NCI-H2171 (cell line): ENCODE measurements at places on chromosomes 2 and 18.

DNA sequence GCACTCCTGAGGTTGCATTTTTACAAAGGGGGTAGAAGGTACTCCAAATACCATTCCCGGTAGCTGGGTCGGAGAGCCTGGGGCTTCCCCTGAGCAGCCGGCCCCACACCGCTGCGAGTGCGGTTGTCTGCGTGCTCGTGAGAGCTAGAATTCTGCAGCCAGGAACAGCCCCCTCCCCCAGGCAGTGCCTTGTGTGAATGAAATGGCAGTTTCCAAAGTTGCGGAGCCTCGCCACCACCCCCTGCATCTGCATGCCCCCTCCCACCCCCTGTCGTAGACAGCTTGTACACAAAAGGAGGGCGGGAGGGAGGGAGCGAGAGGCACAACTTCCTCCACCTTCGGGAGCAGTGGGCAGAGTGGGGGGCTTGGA is 1.1 kb downstream of the MYCN start:
- no peak for DNase-seq

- no peak for DNase-seq
Measured at GRCh38 chr2:150046810-150047209, 440.7 kb downstream of the RND3 start.

- no peak for DNase-seq
Measured at GRCh38 chr18:50638016-50638883, 78.4 kb downstream of the MAPK4 start.

DNA sequence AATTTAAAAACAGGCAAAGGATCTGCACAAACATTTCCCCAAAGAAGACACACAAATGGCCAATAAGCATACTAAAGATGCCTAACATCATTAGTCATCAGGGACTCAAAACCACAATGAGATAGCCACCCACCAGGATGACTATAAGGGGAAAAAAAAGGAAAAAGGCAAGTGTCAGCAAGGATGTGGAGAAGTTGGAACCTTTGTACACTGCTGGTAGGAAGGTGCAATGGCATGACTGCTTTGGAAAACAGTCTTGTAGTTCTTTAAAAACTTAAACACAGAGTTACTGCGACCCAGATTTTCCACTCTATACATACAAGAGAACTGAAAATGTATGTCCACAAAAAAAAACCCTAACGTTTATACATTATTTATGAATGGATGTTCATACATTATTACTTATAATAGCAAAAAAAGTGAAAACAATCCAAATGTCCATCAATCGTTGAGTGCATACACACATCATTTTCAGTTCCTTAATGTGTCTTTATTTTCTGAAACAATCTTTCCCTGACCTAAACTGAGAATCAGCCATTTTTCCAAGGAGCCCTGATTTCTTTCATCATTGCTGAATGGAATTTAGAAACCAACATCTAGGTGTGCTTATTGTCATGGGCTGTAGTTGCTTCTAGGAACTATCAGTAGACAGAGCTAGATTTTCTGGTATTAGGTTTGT is 64.7 kb upstream of the TLK1 start:
- no peak for DNase-seq

GRCh38 chr2:208407667-208408066 is 1.1 kb downstream of the PTH2R start:
- DNase-seq = peak; percentile 8

DNA sequence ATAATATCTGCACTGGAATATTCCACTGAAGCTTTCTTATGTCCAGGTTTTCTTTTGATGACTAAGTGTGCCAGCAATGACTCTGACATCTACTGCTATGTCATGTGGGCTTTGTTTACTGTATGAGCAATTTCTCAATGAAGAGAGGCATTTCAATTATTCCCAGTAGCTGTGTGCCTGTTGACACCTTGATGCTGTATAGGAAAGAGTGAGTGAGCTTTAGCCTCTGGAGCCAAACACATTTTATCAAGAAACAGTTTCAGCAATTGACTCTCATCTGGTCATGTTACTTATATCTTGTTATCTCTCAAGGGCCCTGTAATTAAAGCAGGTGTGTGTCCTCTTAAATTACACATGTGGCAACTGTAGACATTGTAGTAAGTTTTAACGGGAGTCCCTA is 493.2 kb upstream of the FANCL start:
- DNase-seq = no peak

DNA sequence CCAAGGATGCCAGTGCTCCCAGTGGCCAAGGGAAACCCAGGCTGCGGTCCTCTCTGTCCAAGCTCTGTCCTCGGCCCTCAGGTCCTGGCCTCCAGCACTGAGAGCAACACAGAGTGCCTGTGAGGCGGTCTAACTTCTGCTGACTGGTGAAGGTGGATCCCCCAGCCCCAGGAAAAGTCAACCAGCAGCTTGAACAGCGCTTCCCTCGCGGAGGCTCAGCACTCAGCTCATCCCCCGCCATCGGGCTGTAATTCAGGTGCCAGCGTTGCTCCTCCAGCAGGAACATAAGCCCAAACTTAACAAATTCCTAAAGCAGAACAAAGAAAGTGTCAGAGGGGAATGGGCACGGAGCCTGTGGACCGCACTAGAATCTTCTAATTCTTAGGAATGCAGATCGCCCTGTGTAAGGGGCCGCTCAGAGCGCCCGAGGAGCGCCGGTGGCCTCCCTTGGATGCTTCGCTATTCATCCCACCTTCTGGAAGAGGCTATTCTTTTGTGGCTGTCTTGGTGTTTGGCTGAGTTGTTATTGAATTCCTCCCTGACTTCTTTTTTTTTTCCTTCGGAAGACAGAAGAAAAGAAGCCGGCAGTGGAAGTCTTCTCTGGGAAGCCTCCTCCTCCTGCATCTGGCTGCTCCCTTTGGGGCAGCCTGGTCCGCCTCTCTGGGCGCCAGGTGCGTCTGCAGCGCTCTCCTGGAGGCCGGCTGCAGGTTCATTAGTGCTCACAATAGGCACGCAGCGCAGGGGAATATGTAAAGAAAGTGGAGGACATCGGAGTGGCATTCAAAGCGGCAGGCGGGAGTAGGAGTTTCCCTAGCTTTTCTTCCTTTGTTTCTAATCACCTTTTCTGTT is 905.6 kb downstream of the TSN start:
- no peak for DNase-seq

DNA sequence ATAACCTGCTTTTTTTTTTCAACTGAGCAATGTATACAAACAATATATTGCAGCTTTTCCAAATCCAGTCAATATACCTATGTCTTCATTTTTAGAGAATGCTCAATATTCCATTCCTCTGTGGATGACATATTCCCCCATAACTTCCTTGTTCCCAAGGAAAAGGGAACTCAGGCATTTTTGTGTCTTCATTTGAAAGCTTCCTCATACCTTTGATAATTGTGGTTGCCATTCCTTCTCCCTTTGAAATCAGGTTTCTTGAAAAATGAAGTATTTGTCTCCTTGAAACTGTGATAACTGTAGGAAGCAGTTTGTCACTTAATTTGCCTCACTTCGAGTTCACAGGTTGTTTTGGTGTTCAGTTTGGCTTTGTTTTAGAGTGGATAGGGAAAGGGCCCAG is 13.5 kb downstream of the ELAC1 start:
- DNase-seq = no peak

DNA sequence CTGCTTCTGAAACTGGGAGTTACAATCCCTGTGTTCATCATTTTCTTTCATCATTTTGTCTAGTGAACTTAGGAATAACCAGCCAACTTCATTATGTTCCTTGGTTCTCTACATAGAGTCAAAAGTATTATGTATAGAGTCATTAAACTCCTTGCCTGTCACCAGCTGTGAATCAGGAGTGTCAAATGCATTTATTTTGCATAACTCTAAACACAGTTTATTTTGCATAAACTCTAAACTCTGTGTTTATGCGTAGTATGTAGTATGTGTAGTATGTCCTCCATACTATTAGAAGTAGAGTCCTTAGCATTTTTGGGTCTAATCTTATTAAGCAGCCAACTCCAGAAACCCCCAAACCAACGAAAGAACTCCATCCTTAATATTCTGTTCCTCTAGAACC is 164.4 kb downstream of the EVA1A start:
- no peak for DNase-seq

DNA sequence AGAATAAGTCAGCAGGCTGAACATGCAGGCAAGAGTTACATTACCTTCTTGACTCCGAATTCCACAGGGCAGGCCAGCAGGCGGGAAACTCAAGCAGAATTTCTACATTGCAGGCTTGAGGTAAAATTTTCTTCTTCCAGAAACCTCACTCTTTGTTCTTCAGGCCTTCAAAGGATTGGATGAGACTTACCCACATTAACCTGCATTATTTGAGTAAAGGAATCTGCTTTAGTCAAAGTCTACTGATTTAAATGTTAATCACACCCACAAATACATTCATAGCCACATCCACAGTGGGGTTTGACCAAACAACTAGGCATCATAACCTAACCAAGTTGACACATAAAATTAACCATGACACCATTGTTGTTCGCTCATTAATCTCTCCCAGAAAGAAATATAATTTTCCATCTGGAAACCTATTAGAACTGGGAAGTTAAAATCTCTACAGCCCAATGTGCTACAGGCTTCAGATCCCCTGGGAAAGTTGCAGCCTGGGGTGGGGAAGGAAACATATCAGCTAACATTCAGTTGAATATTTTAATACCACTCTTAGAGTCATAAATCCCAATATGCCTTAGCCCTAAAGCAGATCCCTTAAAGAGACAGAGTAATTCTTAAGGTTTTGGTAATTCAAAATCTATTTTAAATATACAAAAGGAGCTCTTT is 468.2 kb upstream of the TNP1 start:
- no peak for DNase-seq
